ENCODE measurements at places on chromosomes 7 and 10.

DNA sequence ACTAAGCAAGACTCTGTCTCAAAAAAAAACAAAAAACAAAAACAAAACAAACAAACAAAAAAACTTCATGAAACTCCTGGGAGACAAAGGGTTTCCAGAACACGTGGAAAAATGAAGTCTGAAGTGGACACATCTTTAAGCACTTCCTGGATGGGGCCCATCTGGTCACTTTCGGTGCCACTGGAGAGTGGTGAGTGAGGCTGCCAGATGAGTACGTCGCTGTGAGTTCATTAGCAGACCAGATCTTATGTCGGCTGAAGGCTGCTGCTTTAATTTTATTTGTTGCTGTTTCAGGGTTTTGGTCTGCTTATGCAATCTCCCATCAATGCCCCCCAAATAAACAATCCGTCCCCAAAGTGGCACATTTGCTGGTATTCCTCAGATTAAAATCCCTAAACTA, 64.4 kb downstream of the NPTX2 start:
- no peak for DNase-seq

- DNase-seq: no peak
Measured at GRCh38 chr10:52746169-52746568, 26.4 kb downstream of the MBL2 start.

DNA sequence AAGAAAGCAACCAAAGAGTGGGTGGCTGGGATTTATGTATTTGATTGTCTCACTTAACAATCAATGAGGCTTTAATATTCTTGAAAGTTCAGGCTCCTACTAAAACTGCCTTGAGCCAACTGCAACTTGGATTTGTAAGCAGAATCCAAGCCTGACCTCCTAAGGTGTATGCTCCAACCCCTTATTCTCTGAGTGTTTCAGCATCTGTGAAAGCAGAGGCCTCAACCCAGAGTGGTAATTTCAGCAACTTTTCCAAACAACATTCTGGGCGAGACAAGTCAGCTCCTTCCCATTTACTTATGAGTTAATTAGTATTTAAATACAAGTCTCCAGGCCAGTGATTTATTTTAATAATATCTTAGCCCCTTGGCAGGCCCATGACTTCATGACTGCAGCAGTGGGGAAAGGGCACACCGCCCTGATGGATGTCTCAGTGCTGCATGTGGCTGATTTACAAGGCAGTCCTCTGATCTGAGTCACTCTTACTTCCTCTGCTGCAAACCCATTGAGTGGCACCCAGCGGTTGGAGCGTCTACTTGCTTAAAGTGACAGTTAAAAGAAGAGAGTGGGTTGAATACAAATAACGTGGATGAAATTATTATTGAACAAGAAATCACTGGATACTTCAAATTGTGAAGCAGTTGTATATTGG, 209.1 kb downstream of the TRIL start:
- DNase-seq: no peak

- DNase-seq: no peak
Measured at GRCh38 chr10:14953424-14954000, 384 bp downstream of the DCLRE1C start.

DNA sequence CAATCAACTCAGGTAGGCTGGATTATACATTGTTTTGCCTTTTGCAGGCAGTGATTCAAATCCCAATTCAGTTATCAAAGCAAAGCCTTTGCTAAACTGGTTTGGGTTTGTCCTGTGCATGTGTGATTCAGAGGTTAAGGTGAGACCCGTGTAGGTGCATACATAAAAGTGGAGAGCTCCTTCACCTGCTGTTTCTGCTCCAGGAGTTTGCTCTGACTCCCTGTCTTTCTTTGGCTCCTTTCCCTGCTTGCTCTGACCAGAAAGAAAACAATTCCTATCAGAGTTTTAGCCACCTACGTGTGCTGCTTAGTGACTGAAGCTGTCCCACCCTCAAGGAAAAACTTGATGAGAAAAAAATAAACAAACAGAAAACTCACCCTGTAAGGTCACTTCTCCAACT, 101.1 kb downstream of the TPST1 start:
- no peak for DNase-seq
